ENCODE measurements at places on chromosomes 2 and 18. TPM values are rescaled to one million over a fixed set of nuclear protein-coding genes. Genes with fewer than 3 reads are reported as not detected.

Gene CYB5A
- total RNA-seq: 119 TPM

Gene APOB
- total RNA-seq: not detected

Gene MC5R
- not detected for total RNA-seq

Gene REG1B
- not detected for total RNA-seq

Gene CRACDL
- total RNA-seq: not detected

Gene MDH1B
- 0.53 TPM for total RNA-seq

Gene SNORC
- 0.18 TPM for total RNA-seq

Gene HOXD1
- not detected for total RNA-seq

Gene SERPINB7
- total RNA-seq: 16.1 TPM

Gene TGFBRAP1
- 11.9 TPM for total RNA-seq

Gene GDF7
- total RNA-seq: 0.53 TPM

Gene PDE1A
- 11.2 TPM for total RNA-seq

Gene MEP1B
- total RNA-seq: not detected

Gene KCNF1
- total RNA-seq: not detected

Gene UPP2
- not detected for total RNA-seq

Gene TTC32
- total RNA-seq: 1.2 TPM

Gene MAPRE3
- 4.3 TPM for total RNA-seq

Gene ADGRF3
- under 0.01 TPM for total RNA-seq

Gene C1D
- 19.6 TPM for total RNA-seq

Gene ARHGAP25
- 9.4 TPM for total RNA-seq

Gene ID2
- total RNA-seq: 68.6 TPM

Gene CAVIN2
- total RNA-seq: 13.0 TPM

Gene HOXD4
- total RNA-seq: 0.18 TPM

Gene CCDC178
- 2.0 TPM for total RNA-seq

Gene KRCC1
- total RNA-seq: 24.6 TPM

Gene KIAA2012
- total RNA-seq: not detected

Gene TMEM163
- total RNA-seq: not detected

Gene TUBA4A
- 11.3 TPM for total RNA-seq

Gene PMAIP1
- total RNA-seq: 30.0 TPM

Gene SIX3
- not detected for total RNA-seq

Gene MPPE1
- total RNA-seq: 33.4 TPM

Gene RAB6C
- total RNA-seq: not detected

Gene FOXD4L1
- total RNA-seq: not detected

Gene MAL
- not detected for total RNA-seq

Gene DUSP2
- 3.5 TPM for total RNA-seq

Gene CNDP1
- not detected for total RNA-seq

Gene FEV
- not detected for total RNA-seq

Gene PKDCC
- 63.1 TPM for total RNA-seq

Gene TEX261
- 47.6 TPM for total RNA-seq
